G401 (cell line): ENCODE measurements at places on chromosomes 4 and X. TPM values are rescaled to one million over a fixed set of nuclear protein-coding genes. Genes with fewer than 3 reads are reported as not detected.

Gene NOX1
- not detected in 2 replicates for total RNA-seq

Gene BMPR1B
- total RNA-seq, result not detected in 2 replicates

Gene MAOB
- total RNA-seq, result not detected in 2 replicates

Gene STBD1
- 0.25 and 0.92 TPM in 2 replicates for total RNA-seq

Gene RNF150
- 0.18 and 0.85 TPM in 2 replicates for total RNA-seq

Gene ARSJ
- not detected in 2 replicates for total RNA-seq

Gene PABPC4L
- total RNA-seq, result 1.1 and 1.4 TPM in 2 replicates

Gene HELT
- total RNA-seq, result not detected in 2 replicates

Gene EREG
- total RNA-seq, result not detected in 2 replicates

Gene GASK1B
- 42.5 and 46.2 TPM in 2 replicates for total RNA-seq

Gene CXCL6
- not detected in 2 replicates for total RNA-seq

Gene HSFX2
- not detected in 2 replicates for total RNA-seq

Gene CCSER1
- total RNA-seq, result 14.7 and 16.9 TPM in 2 replicates

Gene PF4V1
- total RNA-seq, result not detected in 2 replicates

Gene TMPRSS11F
- not detected in 2 replicates for total RNA-seq

Gene MAGEA9B
- not detected in 2 replicates for total RNA-seq

Gene DUSP21
- not detected in 2 replicates for total RNA-seq

Gene TECRL
- not detected in 2 replicates for total RNA-seq
